ENCODE measurements at places on chromosomes 11 and 22.

- DNase-seq, result peak; percentile 45
Observed at GRCh38 chr11:45105233-45105983, 41.0 kb upstream of the PRDM11 start.

GRCh38 chr11:29564486-29564885, 452.3 kb downstream of the KCNA4 start:
- no peak for DNase-seq

- DNase-seq, result no peak
Observed at GRCh38 chr11:6452219-6452618, 11.4 kb upstream of the HPX start.

DNA sequence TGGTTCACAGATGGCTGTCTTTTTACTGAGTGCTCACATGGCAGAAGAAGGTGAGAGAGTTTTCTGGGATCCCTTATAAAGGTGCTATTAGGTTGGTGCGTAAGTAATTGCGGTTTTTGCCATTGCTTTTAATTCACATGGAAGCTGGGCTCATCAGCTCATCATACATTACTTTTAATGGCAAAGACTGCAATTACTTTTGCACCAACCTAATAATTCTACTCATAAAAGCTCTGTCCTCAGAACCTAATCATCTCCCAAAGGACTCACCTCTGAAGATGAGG, 23.0 kb downstream of the RCN1 start:
- DNase-seq, result no peak

DNA sequence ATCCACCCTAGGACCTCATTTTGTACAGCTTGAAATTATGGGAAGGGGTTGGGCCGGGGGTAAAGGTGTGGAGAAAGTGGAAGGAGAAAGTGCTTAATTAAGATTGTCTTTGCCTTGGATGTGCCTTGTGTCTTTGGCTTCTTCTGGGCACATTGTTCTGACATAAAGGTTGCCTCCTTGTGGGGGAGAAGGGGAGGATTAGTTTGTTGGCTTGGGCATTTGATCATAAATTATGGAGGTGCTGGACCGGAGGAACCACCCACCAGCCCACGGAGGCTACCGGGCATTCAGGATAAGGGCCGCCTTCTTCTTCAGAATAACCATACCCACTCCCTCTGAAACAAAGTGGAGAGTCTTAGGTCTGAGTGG, 1.3 kb downstream of the PAFAH1B2 start:
- no peak for DNase-seq

DNA sequence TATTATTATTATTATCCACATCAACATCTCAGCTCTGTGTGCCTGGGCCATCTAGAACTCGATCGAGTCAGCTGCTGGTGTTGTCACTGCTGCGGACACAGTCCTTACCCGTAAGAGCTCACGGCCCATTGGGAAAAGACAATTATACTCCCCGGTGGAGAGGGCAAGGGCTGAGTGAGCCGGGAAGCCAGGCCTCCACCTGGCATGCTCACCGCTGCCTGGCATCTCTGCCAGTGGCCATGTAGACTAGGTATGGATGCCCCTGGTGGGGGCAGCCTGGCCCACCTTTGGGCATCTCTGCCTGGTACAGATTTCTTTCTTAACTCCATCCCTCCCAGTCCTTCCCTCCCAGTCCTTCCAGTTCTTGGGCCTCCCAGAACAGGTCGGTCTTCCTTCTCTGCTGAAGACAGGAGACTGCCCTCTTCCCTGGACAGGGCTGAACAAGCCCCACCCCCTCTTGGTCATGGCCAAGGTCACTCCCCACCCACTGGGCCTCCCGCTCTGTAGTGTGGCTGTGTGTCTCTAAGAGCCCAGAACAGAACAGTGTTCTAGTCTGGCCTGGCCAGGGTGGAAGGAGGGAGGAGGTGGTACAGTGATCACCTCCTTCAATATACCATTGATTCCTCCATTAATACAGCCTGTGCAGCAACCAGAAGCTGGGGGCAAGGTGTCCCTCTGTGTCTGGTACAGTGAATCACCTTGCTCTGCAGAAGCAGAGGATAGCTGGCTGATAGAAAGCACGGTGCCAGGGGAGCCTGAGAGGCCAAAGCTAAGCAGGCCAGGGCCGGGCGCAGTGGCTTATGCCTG, 57.7 kb downstream of the FLRT1 start:
- DNase-seq, result no peak

DNA sequence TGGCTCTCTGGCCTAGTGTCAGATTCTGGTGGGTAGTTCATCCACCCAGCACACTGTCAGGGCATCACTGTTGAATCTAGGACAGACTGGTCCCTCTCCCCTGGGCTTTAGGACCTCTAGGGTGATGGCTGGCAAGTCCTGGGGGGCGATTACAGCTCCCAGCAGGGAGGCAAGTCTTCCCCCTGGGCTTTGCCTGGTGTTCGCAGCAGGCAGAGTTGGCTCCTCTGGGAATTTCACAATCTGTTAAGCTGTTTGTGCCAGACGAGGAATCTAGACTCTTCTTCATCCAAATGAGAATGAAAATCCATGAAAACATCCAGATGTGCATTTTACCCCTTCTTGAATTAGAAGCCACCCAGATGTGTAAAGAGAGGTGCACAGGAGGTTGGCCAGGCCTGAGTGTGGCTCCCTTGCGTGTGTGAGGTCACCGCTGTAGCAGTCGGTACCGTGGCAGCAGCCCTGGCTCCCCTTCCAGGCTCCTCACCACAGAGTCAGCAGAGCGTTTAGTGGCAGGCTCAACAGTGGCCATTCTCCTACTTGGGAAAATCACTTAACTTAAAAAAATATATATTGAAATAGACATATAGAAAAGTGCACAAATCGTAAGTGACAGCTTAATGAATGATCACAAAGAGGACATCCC, 99.9 kb upstream of the TBCEL start:
- no peak for DNase-seq

DNA sequence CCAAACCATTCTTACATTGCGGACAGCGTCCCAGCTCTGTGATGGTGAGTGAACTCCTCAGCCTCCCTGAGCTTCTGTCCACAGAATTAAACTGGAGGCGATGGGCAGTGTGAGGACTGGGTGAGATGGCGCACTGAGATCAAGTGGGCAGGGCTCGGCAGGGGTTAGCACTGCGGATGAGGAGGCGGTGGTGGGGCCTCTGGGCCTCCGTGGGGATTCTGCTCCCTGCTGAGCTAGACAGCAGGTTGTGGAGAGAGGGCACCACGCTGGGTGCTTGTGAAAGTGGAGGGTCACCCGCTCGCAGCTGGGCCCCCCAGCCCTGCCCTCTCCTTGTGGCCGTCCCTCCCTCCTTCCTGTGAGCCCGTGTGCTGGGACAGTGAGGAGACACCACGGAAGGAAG, 25.6 kb upstream of the PARVG start:
- DNase-seq, result no peak

GRCh38 chr22:24473284-24473683, 21.8 kb upstream of the UPB1 start:
- no peak for DNase-seq

- no peak for DNase-seq
Observed at GRCh38 chr22:43317239-43317638, 25.9 kb downstream of the SCUBE1 start.

- no peak for DNase-seq
Observed at GRCh38 chr11:119167933-119168332, 592 bp upstream of the NLRX1 start.

DNA sequence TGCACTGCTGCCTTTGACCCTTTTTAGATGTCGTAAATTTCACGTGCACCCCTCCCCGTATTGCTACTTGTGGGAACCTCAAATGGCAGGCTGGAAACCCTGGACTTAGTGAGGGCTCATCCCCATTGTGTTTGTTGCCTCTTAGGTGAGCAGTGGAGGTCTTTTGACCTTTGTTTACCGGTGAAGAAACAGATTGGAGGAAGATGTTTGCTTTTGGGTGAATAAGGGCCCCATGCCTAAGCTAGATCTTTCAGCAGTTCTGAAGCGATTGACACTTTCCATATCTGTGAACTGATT, 782 bp downstream of the SMARCB1 start:
- DNase-seq, result no peak

- no peak for DNase-seq
Observed at GRCh38 chr22:39291523-39291922, 27.9 kb downstream of the RPL3 start.

GRCh38 chr11:14622223-14622954, 21.2 kb upstream of the PDE3B start:
- DNase-seq, result no peak

DNA sequence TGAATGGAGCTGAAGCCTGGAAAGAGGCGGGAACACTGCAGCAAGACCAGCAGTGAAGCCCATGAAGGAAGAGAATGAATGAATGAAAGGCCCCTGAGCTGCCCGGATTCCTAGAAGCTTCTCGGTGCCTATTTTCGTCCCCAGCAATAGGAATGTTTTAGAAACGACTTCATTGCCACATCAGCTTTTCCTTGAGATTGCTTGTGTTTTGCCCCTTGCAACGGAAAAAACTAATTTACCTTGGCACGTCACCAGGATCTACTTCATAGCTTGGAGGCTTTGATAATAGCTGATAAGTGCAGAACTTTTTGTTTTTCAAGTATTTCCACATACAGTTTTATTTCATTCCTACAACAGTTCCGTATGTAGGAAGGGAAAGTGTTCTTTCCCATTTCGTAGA, 248.9 kb upstream of the NARS2 start:
- DNase-seq, result no peak

GRCh38 chr11:65482306-65482850, 16.5 kb upstream of the MALAT1 start:
- DNase-seq, result no peak

GRCh38 chr11:55357560-55358184, 10.1 kb upstream of the OR4A15 start:
- DNase-seq, result no peak

GRCh38 chr11:41431784-41432183, 27.7 kb downstream of the LRRC4C start:
- no peak for DNase-seq

DNA sequence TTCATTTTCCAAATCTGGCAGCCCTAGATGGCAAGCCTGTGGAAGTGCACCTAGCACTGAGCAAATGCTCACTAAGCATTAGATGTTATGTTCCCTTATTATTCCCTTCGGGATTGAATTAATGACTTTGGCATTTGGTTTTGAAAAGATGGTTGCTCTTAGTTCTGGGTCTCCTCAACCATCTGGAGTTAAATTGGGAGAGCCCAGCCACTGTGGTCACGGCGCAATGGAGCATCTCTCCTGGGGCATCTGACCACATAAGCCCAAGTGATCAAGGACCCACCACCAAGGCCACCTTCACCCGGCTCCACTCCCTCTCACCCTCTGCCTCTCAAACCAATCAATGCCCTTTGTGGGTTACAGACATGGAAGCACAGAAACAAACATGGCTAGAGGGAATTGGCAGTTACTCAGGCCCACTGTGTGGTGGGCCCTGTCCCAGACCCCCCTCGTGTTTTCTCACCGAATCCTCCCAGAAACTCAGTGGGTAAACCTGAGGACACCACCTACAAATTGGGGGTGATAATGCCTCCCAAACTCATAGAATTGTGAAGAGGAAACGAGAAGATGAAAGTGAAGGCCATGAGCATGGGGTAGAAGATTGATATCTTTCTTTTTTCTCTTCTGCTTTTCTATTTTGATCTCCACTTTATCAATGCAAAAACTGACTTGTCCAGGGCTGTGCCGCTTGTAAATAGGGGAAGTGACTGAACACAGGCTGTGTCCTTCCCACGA, 52.2 kb downstream of the IRAG1 start:
- DNase-seq, result no peak

- DNase-seq, result no peak
Observed at GRCh38 chr11:93728792-93729128, 12.5 kb downstream of the TAF1D start.

- DNase-seq, result peak; percentile 95
Observed at GRCh38 chr11:62787005-62787759, at the start of gene TMEM179B. TSS of gene TMEM179B (plus strand) at chr11:62787402. CDS start at chr11:62787432, 30 bp downstream.

- DNase-seq, result no peak
Observed at GRCh38 chr11:23755769-23756168, 741.1 kb upstream of the LUZP2 start.

GRCh38 chr11:100830978-100831732, 144.1 kb downstream of the ARHGAP42 start:
- no peak for DNase-seq

DNA sequence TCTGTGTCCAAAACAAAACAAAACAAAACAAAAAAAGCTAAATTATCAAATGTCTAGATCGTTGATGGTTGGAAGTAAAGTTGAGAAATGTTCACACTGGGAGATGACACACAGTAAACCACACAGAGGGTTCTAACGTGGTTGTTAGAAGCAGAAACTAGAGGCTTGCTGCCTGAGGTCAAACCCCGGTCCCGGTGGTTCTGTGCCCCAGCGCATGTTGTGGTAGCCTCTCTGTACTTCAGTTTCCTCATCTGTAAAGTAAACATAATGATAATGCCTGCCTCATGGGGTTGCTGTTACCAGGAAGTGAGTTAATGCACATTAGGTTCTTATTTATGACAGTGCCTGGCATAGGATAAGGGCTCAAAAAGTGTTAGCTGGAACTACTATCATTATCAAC, 33.4 kb downstream of the PPARA start:
- no peak for DNase-seq

DNA sequence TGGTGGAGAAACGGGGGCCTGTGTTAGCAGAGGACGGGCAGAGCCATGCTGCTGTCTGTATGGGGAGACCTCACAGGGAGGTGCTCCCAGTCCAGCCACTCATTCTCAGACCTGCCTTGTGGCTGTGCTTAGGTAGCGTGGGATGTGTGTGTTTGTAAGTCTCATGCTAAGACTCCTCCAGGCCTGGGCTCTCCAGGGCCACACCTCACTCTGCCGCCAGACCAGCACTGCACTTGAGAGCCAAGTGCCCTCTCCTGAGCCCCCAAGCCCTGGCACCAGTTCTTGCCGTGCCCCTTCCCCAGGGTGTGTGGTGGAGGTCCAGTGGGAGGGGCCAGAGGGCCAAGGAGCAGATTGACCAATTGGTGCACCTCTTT, 108.8 kb downstream of the BCR start:
- DNase-seq, result no peak

- DNase-seq, result no peak
Observed at GRCh38 chr11:17366495-17366894, 14.9 kb downstream of the NCR3LG1 start.

DNA sequence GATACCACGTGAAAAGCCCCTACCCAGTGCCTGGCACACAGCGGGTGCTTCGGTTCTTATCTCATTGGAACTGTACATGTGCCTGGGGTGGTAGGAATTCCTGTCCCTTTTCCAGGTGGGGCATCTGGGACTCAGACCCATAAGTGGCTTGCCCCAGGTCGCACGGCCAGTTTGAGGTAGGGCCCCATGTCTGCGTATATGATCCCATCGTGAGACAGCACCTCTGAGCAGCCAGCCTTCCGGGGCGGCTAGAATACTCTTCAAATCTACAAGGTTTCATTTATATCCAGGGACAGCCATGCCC, 33.5 kb upstream of the SMIM38 start:
- no peak for DNase-seq

GRCh38 chr22:47625531-47626427, 863.3 kb downstream of the TBC1D22A start:
- no peak for DNase-seq

DNA sequence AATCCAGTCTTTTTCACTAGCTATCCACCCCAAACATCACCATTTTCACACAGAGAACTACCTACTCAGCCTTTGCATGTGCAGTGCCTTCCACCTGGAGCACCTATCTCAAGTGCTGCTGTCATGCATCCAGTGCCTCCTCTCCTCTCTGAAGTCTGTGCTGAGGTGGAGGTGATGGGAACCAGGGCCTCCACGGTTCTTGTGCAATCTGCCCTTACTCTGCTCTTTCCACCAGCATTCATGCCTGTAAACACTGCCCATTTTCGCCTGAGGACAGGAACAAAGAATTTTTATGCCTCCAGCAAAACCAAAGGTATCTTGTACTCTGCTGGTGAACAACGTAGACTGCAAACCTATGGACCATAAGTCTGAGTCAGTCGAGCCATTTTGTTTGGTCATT, 27.0 kb downstream of the PITPNB start:
- DNase-seq, result no peak

- DNase-seq, result no peak
Observed at GRCh38 chr11:10318527-10318802, 13.6 kb downstream of the ADM start.

Data from stimulated activated naive CD4-positive, alpha-beta T cell (primary cell).